GM13977 (cell line): ENCODE measurements at places on chromosomes 4 and X.
A peak's percentile ranks its signal among the peaks of the same experiment; 100 is the strongest.

- DNase-seq: no peak
Measured at GRCh38 chr4:26215725-26216124, 105.1 kb upstream of the RBPJ start.

GRCh38 chrX:18607966-18608365 lies 63.9 kb downstream of the RS1 start:
- no peak for DNase-seq

GRCh38 chrX:117325706-117326105 lies 790.9 kb downstream of the KLHL13 start:
- no peak for DNase-seq

DNA sequence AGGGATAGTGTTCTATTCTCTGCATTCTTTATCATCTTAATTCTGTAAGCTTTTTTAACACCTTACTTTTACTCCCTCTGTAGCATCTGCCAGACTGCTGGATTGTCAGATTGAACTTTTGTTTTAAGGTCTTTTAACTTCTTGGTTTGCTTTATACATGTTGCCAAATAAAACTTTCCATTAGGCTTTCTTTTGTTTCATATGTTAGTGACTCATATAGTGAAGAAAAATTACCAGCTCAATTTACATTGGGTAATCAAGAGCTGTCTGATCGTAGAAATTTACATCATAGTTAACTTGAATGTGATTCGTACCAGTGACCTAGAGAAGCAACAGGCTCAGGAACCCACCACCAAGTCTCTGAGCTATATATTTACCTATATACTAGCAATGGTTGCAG lies 28.5 kb upstream of the KLHL4 start:
- no peak for DNase-seq

DNA sequence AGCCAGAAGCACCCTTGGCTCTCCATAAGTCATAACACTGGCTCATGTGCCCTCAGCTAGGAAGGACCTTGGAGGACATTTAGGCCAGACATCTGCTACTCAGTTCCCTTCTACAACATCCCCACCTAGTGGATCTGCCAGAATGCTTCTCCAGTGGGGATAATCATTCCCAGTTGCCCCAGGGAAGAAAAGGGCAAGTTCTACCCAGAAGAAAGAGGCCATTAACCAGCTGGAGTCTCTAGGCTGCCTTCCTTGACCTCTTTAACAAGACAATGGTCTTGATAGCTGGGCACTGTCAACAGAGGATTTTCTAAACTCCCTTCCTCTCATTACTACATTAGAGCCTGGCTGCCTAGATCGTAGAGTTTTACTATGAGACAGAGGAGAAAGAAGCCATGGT lies 42.0 kb downstream of the LGI2 start:
- DNase-seq: peak; percentile 22
